GM12891 (cell line): ENCODE measurements at places on chromosomes 5 and 9.

DNA sequence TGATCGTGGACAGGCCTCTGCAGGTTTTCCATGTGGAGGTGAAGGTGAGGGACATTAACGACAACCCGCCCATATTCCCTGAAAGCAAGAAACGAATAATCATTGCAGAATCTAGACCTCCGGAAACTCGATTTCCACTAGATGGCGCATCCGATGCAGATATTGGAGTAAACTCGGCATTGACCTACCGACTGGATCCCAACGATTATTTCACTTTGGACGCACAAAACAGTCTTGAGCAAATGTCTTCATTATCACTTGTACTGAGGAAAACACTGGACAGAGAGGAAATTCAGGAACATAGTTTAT lies 621 bp downstream of the PCDHA13 start:
- no peak for DNase-seq

- no peak for DNase-seq
Measured at GRCh38 chr9:114174557-114174875, 19.2 kb downstream of the COL27A1 start.

DNA sequence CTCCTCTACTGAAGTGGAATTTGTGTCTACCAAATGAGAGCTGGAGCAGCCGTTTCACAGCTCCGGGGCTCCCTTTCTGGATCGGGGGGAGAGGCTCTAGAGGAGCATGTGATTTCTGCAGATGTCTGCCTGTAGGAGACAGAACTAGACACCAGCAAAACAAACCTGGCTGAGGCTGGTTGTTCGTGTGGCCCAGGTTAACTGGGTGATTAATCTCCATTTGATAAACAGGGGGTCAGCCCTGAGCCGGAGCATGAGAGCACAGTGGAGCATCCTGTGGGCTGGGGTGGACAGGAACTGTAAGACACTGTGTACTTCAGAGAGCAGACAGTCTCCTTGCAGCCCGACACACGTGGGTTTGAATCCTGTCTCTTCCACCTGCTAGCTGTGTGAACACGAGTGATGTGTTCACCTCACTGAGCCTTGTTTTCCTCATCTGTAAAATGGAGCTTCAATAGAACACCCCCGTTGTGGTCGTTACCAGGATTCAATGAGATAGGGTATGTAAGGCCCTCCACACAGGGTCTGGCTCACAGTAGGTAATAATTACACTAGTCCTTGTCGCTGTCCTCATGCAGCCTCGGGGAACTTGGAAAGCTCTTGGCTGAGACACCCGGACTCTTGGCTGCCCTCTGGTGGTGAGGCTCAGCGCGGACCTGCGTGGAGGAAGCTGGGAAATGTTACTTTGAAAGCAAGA lies 12.9 kb downstream of the CXCL14 start:
- DNase-seq: peak; percentile 56

GRCh38 chr5:97172227-97172626 lies 10.8 kb downstream of the RIOK2 start:
- DNase-seq: no peak

GRCh38 chr9:38380872-38381534 lies 11.5 kb upstream of the ALDH1B1 start:
- DNase-seq: no peak

DNA sequence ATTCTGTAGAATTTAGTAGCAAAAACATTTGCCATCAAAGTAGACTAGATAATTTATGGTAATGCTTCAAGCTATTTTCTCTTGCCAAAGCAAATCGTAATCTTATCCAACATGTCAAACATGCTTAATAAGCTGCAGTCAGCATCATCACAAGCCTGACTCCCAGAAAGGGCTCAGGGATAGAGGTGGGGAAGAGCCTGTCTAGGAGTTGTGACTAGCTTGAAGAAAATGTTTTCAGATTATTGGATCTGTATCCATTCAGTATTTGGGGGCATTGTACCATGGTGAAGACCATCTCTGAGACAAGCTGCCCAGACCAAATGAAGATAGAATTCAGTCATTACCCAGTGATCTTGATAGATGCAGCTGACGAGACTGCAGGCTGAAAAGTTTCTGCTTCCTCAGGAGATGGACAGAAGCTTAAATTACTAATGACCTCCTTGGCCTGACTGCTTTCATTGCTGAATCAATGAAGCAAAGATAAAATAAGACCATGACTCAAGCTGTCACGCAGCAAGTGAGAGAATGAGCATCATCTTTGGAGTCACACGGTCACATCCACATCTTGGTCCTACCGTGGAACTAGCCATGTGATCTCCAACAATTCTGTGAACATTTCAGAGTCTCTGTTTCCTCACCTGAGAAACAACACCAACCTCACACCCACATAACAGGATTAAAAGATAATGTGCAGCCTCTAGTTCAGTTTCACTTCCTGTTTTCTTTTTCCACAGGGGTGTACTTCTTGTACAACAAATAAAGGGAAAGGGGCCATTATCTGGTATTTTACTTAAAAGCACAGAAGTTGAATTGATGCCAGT lies 9.4 kb downstream of the ERAP2 start:
- no peak for DNase-seq

DNA sequence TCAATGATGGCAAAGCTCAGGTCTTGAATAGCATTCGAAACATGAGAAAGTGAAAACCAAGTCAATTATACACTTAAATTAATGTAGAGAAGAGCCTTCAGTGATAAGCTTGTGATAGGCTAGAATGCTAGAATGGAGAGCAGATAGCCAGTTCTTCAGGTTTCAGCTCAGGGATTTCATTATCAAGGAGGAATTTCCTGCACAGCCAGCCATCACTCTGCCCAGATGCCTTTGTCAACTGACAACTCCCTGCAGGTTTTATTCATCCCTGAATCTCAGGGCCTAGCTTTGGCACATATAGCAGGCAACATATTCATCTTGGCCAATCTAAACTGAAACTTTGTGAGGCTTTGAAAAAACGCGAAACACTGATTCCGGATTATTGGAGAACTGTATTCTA lies 199.3 kb upstream of the CDH6 start:
- no peak for DNase-seq

DNA sequence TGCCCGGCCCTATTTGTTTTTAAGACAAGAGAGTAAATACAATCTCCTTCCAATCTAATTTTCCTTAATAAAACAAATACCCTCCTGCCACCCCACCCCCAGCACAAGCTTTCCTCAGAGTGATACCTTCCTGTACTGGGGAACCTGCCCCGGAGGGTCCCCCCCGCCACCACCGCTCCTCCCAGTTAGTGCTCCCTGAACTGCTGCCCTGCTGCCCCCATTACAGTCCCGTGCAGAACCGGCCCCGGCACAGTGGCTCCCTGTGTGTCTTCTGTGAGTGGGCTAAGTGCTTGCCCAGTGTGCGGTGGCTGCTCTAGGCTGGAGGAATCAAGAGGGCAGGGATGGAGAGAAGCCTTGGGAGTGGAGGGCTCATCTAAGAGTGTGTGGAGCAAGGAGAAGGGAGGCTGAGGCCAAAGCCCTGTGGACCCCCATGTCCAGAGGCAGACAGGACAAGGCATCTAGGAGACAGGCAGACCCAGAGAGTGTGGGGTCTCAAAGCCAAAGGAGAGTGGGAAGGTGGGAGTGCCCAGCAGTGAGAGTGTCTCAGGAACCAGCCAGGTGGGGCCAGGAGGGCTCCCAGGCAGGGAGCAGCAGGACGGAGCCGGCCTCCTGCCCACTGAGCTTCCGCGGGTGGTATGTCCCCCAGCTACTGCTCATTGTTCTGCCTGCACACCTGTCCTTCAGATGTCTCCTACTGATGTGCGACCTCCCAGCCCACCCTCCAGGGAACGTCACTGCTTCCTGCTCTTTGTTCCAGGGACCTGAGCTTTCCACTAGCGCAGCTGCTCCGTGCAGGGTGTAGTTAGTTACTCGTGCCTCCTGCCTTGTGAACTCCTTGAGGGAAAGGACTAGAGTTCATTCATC lies 129.0 kb downstream of the DAB2IP start:
- no peak for DNase-seq

- DNase-seq: no peak
Measured at GRCh38 chr5:179668391-179668790, 12.4 kb downstream of the CBY3 start.

- no peak for DNase-seq
Measured at GRCh38 chr5:173781816-173782670, 106.1 kb upstream of the CPEB4 start.

DNA sequence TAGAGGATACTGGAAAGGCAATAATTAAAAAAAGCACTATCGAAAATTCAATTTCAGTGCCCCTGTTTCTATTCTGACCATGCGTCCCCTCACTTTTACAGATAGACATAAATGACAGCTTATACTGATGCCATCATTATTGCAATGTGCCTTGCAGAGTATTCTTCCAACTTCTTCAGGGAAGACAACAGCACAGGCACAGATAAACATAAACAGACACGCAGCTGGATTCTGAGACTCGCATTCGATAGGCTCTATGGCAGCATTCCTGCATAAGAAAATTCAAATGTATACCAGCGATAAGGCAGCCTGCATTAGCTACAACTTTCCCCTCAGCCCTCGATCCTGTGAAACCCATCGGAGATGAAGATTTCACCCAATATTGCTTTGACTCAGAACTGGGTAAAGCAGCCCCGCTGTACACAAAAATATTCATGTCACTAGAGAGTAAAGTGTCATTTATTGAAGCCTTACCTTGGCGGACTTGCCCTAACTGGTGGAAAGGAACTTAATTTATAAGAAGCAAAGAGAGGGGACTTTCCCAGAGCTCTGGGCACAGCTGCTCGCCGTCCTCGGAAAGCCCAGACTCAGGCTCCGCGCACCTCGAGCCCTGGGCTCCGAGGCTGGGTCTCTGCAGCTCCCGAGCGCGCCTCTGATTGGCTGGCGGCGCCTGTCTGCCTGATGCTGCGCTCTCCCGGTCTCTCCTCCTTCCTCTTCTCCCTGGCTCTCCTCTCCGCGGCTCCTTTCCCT lies at the start of gene CDH18:
Gene CDH18 (minus strand): TSS at position 589 of the 750 bp plus-strand sequence. CDS start 149,214 bp downstream, outside the sequence.
- DNase-seq: no peak

DNA sequence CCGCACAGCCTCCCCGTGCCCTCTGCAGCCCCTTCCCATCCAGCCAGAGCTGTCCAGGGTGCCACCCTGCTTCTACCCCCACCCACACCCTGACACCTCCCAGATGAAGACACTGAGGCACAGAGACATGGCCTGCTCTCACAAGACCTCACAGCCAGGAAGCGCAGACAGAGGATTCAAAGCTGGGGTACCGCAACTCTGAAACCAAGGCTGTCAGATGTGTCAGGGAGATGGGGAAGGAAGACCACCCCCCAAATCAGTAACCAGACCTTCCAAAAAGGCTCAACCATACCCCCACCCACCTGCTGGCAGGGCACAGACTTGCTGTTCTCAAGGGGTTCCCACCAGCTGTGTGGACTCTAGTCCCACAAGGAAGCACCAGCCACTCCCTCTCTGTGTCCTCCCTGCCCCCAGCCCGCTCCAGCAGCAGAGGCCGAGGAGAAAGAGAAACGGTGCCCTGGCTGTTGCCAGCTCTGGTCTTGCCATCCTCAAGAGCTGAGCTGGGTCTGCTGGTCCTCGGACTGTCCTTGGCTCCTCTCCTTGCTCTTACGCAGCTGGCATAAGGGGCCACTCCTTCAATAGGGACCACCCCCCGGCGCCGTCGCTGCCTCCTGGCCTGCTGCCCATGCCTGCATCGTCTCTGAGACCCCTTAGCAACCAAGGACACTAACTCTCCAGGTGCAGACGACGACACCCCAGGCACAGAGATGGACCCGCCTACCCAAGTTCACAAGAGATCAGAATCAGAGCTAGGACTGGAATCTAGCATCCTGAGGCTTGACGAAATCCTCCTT lies 699 bp downstream of the AKNA start:
- no peak for DNase-seq

- no peak for DNase-seq
Measured at GRCh38 chr5:158805195-158805594, 294.5 kb downstream of the EBF1 start.

DNA sequence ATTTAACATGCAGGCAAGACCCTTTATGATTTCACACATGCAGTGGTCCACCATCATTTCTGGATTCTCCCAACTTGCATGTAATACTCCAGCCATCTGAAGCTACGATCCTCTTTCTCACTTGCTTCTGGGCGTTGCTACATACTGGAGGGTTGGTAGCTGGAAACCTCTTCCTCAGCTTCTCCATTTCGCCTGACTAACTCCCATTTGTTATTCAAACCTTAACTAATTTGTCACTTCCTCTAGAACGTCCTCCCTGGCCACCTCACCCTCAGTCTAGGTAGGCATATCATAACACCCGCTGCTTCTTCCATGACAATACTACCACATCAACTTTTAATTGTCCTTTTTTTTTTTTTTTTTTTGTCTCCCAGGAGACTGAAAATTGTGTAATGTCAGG lies 72.6 kb upstream of the EQTN start:
- no peak for DNase-seq

DNA sequence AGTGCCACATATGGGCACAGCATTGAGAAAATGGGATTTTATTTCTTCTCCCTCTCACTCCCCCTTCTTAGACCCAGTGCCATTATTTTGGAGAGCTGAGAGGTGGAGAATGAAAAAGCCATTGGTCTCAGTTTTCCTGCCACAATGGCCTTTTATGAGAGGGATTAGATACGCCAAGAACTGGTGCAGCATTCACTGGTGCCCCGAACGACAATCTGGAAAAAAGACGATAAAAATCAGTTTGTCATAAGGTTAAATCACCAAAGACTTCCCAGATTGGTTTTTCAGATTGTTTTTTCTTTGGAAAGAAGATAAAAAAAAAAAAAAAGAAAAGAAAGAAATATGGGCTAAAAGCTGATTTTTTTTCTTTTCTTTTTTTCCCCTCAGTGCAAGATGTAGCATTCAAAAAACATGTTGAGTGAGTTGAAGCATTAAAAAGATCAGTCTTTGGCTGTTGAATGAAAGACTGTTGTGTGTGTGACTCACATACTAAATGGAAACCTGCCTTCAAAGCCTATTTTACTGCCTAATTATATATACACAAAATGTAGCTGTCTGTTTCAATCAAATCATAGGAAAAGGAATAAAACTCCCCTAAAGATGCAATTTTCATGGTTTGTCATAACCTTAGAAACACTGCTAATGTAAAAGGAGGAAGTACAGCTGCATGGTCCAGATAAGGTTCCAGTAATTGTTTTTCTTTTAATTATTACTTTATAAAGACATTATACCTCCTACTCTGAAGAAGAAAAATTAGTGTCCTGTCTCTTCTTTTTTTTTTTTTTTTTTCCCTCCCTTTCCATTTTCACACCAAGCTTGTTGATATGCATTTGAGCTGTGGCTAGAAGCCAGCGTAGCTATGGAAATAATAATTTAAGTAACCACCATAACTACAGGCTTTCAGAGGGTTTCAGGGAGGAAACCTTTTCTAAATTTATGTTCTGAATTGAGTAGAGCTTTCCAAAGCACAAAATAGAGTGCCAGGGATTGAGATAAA lies 27.2 kb upstream of the ZNF608 start:
- DNase-seq: no peak
